ENCODE measurements at places on chromosomes 2 and 18.

- no peak for DNase-seq
These were observed 14.8 kb downstream of the FBXO48 start for GRCh38 chr2:68452158-68452900.

DNA sequence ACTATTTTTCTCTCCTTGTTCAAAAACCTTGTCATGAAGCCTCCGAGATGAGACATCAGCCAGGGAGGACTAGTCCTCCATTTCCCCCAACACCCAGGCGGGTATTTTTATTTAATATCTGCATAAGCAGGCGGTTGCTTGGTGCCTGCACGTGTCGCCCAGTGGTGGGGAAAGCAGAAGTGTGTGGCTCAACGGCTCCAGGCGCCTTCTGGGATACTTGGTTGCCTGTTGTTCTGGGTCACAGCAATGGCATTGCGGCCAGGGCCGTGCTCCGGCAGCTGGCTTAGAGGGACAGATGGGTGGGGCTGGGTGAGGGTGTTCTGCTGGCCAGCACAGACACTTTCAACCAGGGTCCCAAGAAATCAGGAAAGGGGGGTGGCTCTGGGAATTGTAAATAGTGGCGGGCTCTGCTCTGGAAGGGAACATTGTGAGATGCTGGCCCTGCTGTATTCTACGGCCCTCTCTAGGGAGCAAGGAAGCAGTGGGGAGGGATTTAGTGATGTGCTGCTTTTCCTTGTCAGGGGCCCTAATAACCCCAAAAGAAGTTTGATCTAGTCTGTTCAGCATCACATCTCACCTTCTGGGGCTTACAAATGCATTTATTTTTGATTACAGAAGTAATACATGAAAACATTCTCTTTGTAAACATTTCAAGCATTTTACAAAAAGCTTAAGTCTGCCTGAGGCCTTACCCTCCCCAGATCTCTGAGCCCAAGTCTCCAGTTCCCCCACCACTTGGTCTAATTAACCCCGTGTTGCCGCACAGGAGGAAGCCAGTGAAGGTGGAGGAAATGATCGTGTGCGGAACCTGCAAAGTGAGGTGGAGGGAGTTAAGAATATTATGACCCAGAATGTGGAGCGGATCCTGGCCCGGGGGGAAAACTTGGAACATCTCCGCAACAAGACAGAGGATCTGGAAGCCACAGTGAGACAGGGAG lies 1.1 kb downstream of the VAMP8 start:
- DNase-seq, result no peak

GRCh38 chr2:224849264-224849663 lies 133.1 kb upstream of the CCDC195 start:
- no peak for DNase-seq

DNA sequence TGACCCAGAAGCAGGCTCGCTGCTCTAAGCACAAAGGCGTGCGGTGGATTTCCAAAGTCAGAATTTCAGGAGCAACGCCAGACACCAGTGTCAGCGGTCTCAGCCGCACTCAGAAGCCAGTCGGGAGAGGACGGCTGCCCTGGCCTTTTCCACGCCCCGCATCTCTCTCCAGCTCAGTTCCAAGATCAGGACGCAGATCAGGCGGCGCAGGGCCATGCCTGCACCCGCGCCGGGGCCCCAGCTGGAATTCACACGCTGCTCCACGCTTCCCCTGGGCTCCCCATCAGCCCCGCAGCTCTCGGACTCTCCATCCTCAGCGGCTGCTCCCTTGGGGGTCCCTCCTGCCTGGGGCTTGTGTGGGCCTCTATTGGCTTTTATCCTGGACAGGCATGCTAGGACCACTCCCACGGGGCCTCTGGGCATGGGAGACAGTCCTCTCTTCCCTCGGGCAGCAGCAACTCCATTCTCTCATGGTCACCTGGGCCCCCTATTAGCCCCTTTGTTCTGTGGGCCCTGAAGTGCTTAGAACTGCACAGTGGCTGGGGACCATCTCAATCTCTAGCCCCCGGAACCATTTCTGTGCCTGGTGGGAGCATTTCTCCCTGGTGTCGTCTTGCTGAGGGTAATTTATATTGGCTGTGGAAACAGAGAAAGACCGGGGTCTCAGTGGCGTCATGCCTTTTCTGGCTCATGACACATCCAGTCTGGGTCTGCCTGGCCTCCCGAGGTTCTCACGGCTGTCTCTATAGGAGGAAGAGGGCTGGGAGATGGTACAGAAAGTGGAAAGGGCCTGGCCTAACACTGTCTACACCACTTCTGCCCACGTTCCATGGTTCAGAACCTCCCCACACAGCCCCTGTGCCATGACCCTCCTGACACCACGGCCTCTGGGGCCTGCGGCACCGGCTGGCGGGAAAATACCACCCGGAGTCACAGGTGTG lies 14.9 kb upstream of the TMEM18 start:
- DNase-seq, result no peak

DNA sequence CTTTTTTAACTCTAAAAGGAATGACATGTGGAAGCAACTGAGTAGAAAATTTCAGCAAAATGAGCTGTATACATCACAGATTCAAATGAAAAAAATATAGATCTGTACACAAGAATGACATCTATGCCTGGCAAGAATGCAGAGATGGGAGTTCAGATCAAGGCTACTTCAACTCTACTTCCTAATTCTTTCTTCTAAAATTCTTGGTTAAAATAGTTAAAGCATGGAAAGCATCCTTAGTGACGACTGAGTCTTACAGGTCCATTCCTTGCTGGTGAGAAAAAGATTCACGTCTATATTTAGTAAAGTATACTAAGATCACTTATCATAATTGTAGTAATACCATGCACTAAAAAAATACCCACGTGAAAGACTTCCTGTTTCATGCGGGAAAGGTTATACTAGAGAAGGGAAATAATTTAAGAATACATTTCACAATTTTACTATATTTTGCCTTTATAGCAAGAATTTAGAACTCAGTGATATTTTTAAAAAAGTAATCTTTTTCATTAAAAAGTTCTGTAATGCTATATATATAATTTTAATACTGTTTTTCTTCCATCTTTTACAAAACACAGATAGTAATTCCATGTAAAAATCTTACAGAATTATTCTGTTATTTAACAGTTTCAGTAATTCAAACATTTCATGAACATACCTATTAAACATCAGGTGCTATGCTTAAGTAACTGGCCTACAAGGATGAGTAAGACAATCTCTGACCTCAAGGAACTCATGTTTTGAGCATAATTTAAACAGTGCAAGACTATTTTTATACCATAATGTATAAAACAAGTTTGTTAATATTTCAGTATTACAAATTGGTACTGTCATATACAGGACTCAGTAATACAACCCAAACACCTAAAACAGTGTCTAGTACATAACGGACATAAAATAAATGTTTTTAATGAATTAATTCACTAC lies 159.6 kb downstream of the BAZ2B start:
- no peak for DNase-seq

GRCh38 chr2:53630026-53630606 lies 137.5 kb upstream of the CHAC2 start:
- DNase-seq, result no peak
